ENCODE measurements at places on chromosomes 5 and 9.
A peak's percentile ranks its signal among the peaks of the same experiment; 100 is the strongest.

GRCh38 chr9:34744295-34745221, 34.6 kb upstream of the CCL21 start:
- no peak for DNase-seq

GRCh38 chr5:129653442-129653841, 94.5 kb upstream of the MINAR2 start:
- DNase-seq = no peak

DNA sequence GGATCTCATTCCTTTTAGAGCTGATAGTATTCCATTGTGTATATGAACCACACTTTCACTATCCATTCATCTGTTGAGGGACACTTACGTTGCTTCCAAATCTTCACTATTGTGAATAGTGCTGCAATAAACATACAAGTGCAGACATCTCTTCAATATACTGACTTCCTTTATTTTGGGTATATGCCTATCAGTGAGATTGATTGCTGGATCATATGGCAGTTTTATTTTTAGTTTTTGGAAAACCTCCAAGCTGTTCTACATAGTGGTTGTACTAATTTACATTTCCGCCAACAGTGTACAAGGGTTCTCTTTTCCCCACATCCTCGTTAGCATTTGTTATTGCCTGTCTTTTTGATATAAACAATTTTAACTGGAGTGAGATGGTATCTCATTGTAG, 33.8 kb upstream of the LECT2 start:
- no peak for DNase-seq

- DNase-seq = no peak
Measured at GRCh38 chr5:142569905-142570304, 116.0 kb downstream of the FGF1 start.

- DNase-seq = no peak
Measured at GRCh38 chr9:92749934-92750315, 14.7 kb downstream of the BICD2 start.

- DNase-seq = no peak
Measured at GRCh38 chr9:136565086-136565714, 19.4 kb upstream of the NOTCH1 start.

GRCh38 chr5:166377756-166378155, 1913.7 kb upstream of the WWC1 start:
- DNase-seq = no peak

DNA sequence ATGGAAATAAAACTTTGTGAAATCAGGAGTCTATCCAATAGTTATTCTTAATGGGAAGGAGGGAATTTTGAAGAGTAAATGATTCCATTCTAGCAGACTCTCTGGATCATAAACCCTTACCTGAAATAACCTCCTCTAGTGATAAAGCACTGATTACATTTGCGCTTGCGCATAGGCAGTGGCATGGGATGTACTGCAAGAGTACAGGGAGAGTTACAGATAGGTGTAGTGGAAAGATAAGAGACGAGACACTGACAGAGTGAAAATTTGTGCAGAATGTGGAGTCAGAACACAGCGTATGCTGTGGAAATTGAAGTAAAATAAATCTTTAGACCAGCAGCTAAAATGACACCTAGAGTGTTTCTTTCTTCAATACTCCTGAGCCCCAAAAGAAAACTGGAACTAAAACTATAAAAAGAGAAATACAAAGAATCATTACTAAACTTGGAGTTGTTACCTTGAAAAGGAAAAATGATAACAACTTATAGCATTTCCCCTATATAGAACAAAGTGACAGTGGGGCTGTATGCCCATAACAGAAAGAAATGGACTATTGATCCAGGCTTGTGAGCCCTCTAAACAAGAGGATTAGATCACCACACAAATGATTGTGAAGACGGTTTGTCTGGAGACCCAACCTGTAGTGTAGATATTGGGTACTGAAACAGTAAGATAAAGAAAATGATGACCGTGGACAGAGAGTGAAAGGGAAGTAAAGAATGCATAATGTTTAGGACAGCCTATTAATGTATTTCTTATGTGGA, 1471.2 kb upstream of the NUDT12 start:
- no peak for DNase-seq

GRCh38 chr5:5063533-5063953, 76.6 kb upstream of the ADAMTS16 start:
- DNase-seq = no peak

DNA sequence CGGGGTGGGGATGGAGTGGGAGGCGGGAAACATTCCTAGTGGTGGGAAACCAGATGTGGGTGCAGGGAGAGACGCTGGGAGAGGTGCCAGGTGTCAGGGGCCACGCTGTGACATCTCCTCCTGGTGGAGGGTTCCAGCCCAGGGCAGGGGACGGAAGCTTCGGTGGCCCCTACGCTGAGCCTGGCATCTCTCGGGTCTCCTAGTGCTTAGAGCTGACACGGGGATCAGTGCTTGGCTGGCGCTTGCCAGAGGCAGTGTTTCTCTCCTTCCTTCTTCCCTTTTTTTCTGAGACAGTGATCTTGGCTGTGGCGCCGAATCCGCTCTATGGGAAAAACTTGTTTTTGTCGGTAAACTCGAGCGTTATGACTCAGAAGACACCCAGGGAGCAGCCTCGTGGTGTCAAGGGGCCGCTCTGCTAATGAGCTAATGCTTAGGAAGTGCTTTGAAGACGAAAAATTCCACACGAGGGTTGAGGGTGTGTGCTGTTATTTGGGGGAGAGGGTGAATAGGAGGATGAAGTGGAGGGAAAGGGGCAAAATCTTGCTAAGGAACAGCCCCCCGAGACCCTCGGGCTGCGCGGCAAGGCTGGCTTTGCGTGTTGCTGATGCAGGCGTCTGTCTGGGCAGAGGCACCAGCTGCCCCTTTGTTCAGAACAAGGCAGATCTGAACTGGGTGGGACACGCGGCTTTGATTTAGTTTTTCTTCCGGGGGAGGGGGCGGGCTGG, 20.4 kb upstream of the IER5L start:
- DNase-seq = no peak

GRCh38 chr5:178068293-178068692, 45.0 kb upstream of the N4BP3 start:
- no peak for DNase-seq

DNA sequence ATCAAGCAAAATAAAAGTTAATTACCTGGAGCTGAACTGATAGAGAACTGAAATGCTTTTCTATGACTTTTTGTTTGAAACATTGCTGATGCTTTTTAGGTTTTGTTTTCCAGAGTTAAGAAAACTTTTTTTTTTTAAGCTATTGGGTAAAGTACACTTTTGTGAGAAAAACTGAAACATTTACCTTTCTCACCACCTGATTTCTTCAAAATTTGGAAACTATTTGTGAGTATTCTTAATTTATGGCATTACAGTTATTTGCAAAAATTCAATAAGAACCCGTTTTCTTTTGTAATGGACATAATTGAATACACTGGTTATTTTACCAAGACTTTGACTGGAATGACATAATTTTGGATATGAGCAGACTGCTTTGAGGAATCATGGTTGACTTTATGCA, 6.6 kb downstream of the C9orf153 start:
- DNase-seq = no peak

DNA sequence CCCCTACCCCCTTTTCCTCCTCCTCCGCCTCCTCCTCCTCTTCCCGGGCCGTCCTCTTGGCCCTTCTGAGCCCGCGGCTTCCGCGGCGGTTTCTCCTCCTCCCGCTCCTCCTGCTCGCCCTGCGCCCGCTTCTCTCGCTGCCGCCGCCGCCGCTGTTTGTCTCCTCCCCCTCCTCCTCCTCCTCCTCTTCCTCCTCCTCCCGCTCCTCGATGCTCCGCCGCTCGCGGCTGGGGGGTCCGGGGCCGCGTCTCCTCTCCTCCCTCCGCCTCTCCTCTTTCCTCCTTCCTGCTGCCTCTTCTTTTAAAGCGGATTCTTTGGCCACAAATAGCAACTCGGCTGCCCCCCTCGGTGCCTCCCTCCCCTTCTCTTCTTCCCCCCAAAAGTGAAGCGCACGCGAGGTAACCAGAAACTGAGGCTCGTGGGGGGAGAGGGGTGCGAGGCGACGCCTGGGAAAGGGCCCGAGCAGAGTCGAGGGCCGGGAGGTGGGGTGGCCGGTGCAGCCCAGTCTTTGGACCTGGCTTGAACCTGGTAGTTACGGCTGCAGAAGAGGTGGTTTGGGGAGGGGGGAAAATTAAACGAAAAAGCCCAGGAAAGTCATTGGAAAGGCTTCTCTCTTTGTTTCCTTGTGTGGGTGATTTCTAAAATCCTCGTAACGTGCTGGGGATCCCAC, 1058.5 kb upstream of the DMAC1 start:
- DNase-seq = peak; percentile 41

DNA sequence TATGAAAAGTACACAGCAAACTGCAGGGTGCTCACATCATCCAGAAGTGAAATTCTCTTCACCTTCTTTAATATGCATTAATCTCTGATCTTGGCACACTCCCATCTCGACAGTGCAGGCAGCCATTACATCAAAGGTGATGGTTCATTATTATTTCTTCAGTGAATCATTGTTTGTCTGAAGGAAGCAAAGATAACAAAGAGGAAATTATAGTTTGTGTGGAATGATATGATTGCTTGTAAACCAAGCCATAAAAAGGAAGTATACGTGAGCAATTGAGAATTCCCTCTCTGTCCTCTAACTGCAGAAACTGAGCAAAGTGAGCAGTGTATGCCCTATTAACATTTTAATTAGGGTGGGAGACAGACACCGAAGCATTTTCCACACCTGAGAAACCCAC, 171.6 kb upstream of the PPP1R2B start:
- DNase-seq = no peak

- peak; percentile 3 for DNase-seq
Measured at GRCh38 chr9:14768405-14769229, 46.1 kb upstream of the CER1 start.

DNA sequence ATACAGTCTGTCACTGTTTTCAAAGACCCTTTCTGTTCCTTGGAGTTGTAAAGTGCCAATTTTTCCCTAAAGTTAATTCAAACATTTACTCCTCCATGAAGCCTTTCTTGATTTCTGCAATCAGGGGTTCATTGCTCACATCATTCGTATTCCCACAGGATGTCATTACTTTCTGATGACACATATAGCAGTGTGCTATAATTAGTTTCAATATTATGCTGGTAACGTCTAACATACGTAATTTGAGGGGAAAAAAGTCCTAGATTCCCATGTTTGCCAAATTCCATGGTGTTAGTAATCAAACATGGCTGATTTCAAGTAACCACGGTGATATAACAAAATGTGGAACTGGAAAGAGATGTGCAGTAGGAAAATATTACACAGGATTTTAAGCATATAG, 468.2 kb upstream of the MEF2C start:
- DNase-seq = no peak

- no peak for DNase-seq
Measured at GRCh38 chr5:178223196-178223773, 9.3 kb downstream of the PHYKPL start.

DNA sequence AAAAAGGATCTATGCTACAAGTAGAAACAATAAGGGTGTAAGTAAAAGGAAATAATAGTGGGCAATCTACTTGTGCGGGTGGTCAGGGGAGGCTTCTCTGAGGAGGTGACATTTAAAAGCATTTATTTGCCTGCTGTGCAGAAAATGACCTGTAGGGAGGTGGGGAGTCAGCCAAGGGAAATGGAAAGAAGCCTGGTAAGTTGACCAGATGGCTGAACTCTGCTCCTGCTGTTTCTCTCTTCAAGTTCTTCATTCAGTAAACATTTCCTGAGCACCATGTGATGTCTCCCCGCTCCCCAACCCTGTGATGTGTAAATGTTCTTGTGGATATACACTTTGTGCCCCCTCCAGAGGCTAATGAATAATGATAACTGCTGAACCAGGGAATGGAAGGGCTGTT, 9.9 kb upstream of the SPIN1 start:
- no peak for DNase-seq

DNA sequence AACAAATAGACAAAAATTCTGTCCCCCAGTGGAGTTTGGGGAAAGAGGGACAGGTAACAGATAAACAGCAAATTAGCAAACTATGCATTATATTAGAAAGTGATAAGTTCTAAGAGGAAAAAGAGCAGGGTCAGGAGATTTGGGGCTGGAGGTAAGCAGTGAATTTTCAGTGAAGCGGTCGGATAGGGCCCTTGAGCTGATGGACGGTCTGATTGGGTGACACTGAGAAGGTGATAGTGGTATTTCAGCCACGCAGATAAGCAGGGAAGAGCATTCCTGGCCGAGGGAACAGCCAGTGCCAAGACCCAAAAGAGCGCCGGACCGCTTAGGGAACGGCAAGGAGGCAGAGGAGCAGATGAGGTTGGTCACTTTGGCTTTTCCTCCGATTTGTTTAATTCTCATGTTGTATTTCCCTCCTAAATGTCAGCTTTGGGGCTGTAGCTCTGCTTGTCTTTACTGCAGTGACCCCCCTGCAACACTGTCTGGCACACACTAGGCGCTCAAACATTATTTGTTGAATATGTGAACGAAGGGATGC, 1.1 kb upstream of the PTPN3 start:
- DNase-seq = no peak

DNA sequence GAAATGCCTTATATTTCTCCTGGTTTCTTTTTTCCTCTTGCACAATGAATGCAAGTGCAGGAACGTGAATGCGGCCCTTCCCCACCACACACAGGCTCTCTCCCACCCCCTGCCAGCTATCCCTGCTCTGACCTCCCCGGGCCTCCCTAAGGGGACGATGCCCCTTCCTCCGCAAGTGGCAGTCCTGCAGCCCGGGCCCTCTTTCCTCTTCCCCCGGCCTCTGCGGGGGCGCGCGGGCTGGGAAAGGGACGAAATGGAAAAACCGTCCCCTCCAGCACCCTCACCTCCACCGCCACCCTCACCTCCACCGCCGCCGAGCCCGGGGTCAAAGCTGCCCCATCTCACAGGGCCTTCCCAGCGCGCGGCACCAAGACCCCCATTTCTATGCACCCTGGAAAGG, 44.7 kb downstream of the GAS1 start:
- DNase-seq = no peak

DNA sequence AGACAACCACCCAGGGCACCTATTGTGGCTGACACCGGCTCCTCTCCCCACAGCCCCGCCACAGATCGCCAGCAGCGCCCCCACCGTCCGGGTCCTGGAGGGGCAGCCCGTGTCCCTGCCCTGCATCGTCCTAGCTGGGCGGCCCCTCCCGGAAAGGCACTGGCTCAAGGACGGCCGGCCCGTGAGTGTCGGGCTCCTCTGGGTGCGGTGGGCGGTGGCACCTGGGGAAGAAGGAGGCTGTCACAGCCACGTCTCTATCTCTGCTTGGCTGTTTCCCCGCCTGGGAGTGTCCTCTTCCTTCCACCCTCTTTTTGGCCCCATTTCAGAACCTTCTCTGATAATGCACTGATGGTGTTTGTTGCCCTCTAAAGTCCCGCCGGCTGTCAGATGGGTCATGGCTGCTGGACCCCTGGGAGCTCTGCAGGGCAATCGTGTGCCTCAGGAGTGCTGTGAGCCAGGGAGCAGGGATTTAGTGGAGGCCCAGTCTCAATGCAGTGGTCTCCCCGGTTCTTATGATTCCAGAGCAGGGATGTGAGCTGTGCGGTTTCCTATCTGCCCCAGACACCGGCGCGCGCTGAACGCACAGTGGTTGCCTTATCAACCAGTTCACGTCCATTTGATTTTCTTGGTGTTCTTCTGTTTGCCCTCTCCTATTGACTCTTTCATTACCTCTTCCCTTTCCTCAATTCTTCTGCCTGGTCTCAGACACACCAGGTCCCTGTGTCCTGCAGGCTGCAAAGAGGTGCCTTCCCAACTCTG, 55.3 kb downstream of the HMCN2 start:
- DNase-seq = no peak

Measured in T1000 (cell line).